Skin of body (tissue), 3 donors: ENCODE measurements at places on chromosomes 4 and X.
A peak's percentile ranks its signal among the peaks of the same experiment; 100 is the strongest.

GRCh38 chr4:75660491-75660890, 12.7 kb downstream of the G3BP2 start:
- DNase-seq: no peak

GRCh38 chr4:146969126-146969525, 23.5 kb upstream of the TTC29 start:
- no peak for DNase-seq

GRCh38 chrX:74450803-74451449, 29.6 kb downstream of the SLC16A2 start:
- no peak for DNase-seq

DNA sequence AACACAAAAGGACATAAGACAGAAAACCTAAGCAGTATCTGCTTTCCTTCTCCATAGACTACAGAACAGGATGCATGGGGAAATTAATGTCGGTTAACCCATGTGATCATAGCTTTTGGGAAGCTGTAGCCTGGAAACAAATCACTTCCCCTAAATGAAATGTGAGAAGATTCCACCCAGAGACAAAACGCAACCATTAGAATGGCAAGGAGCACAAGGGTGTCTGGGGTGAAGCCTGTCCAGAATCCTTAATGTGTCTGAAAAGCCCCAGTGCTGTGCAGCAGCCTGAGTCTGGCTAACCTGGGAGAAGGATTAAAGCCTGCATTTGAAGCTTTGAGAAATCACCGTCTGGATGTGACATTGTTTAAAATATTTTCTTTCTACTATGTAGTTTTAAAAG, 213.3 kb downstream of the ANKRD50 start:
- DNase-seq: no peak

DNA sequence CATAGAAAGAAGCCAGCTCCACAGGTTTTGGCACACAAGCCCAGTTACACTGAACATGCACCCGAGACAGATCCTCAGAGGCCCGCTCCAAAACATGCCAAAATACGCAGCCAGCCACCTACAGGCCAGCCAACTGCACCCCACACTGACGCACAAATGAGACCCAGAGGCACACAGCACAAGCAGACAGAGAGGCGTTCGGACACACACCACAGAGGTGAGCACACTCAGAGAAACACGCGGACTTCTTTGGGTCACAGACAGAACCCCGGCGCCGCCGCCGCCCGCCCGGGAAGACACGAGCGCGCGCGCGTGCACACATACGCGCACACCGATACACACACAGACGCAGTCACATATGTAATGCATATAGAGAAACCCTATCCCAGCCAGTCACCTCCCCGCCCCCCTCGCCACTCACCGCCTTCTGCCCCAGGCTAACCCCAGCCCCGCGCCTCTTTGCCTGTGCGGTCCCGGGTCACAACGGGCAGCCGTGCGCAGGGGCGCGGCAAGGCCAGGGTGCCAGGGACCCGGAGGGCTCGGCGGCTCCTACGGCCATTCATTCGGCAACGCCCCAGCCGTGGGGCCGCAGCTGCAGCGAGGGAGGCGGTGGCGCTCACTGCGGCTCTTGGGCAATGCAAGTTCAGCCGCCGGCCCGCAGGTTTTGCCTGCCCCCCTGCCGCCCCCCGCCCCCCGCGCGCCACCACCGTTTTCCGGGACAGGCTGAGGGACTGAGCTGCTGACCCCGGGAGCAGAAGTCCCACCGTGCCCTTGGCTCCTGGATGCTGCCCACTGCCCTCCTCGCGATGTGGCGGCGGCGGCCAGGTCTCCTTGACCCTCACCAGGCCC, 553 bp downstream of the SEPTIN6 start:
- DNase-seq: peak; percentile 1

DNA sequence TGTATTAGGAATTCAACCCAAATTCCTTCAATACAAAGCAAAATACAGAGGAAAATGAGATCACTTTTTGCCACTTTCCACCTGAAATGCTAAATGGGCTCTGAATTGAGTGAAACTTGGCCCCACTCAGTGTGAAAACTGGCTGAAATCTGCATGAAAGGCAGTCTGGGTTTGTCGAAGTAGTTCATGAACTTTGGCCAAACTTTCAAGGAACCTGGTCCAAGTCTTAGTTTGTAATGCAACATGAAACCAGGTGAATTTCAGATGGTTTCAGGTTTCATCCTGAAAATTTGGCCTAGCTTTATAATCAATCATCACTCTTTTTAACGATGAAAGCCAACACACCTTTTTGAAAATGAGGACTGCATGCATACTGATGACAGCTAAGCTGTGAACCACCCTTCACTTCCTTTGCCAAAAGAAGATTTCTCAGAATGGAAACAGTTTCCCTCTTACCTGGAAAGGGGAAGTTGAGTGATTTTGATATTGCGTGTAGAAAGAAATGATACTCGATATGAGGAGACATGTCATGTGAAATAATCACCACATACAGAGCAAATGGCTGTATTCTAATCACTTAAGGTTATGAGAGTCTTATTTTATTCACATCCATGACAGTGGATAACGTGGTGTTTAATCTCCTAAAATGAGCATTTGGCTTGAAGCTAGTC, 209.9 kb upstream of the ETNPPL start:
- no peak for DNase-seq

DNA sequence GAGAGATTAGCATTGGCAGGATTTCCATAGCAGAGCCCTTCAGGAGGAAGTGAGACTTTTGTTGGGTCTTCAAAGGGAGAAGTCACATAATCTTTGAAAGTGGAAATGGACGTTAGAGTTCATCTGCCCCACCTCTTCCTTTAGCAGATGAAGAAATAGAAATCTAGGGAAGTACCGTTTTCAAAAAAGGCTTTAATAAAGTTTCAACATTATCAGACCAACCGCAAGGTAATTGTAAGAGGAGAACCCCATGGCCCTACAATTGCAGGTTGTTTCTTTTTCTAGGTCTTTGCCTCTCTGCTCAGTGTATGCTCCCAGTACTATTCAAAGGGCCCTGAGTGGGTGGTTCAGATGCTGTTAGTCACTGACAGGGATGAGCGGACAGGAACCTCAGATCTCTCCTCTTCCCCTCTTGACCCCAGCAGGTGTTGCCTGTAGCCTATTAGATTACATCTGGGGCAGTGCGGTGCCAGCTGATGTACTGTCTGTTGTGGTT, 48.6 kb upstream of the AP1S2 start:
- no peak for DNase-seq

DNA sequence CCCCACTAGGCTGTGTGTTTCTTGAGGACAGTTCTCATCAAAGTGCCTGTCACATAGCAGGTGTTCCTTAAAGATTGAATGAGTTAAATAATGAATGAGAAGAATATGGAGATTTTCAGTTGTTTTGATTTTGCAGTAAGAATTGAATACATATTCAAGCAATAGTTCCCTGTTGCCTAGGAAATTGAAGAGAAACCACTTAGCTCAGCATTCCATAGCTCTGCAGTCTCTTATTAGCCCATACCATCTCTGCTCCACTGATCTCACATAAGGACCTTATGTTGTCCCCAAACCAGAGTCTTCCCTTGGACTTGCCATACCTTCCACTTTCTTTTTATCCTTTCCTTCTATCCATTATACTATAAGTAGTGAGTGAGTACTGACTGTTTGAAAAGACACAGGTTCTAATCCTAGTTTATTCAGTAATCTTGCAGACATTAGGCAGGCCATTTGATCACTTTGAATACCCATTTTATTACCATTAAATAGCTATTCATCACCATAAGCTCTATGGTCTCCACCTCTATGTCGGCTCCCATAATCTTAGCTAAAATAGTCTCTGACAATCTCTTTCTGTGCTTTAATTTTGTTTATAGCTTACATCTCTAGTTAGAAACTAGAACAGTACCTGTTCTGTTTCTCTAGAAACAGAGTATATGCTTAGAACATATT, 1059.6 kb upstream of the SLIT2 start:
- no peak for DNase-seq

DNA sequence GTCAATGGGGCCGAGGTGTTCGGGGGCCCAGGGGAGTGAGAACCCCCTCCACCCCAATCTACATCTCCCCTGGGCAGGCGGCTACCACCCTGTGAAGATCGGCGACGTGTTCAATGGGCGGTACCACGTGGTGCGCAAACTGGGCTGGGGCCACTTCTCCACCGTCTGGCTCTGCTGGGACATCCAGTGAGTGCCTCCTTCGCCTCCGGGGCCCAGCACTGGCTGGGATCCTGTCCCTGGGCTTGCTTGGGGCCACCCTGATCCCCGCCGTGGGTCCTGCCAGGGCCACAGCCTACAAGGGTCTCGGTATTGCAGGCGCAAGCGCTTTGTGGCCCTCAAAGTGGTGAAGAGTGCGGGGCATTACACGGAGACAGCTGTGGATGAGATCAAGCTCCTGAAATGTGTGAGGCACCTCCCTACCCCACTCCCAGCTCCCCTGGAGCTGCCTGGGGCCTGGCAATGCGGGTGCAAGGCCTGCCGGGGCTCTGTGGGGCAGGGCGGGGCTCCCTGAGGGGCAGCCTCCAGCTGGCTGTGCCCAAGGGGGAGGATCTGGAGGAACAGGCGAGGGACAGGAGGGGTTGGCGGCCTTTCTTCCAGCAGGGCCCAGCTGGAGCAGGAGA, 697 bp downstream of the SRPK3 start:
- no peak for DNase-seq

GRCh38 chrX:148185631-148186030, 204.5 kb downstream of the FMR1NB start:
- DNase-seq: no peak
